ENCODE measurements at places on chromosomes 4 and X. TPM values are rescaled to one million over a fixed set of nuclear protein-coding genes. Genes with fewer than 3 reads are reported as not detected.

GRCh38 chr4:139144161-139144859 lies 32.7 kb downstream of the ELF2 start:
- DNase-seq: no peak

DNA sequence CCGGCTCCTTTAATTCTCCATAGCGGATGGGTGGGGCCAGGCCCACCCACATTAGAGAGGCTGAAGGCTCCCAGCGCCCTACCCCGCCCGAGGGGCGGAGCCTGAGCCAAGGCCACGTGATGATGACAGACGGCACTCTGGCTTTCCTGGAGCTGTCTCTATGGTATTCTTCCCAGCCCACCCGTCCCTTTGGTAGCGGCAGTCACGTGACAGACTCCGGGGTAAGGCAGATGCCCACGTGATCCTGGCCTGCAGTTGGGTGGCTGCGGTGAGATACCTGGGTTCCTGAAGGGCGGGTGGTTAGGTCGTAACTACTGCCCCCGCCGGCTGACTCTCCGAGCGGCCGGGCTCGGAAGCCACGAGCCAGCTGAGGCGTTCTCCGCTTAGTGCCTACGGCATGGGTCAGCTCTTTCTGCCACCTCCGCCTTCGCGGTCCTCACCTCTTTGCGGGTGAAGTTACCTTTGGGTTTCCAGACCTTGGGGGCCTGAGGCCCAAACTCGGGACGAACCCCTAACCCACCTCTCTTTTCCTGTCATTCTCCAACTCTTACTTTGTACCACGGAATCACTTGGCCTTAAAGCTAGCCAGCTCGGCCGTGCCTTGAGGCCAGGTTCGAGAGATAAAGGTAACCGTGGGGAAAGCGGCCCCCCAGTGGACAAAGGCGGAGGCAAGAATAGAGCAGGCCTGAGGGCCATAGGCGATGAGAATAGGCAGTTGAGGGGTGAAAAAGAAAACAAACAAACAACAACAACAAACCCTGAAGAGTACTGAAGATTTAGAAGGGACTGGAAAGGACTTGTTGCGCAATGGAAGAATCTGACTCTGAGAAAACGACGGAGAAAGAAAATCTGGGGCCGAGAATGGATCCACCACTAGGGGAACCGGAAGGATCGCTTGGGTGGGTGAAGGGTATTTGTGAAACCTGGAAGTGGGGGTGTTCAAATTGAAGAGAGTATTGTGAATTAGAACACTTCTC lies at the start of gene RRAGB:
Gene RRAGB (plus strand): TSS at position 229 of the 977 bp plus-strand sequence. CDS start 579 bp downstream, at position 808.
- DNase-seq: peak; percentile 92

GRCh38 chr4:117479673-117480072 lies 394.3 kb upstream of the TRAM1L1 start:
- DNase-seq: no peak

GRCh38 chrX:139158256-139158655 lies 372.3 kb upstream of the F9 start:
- peak; percentile 23 for DNase-seq

- DNase-seq: peak; percentile 60
Observed at GRCh38 chr4:186701273-186701672, 22.4 kb downstream of the FAT1 start.

DNA sequence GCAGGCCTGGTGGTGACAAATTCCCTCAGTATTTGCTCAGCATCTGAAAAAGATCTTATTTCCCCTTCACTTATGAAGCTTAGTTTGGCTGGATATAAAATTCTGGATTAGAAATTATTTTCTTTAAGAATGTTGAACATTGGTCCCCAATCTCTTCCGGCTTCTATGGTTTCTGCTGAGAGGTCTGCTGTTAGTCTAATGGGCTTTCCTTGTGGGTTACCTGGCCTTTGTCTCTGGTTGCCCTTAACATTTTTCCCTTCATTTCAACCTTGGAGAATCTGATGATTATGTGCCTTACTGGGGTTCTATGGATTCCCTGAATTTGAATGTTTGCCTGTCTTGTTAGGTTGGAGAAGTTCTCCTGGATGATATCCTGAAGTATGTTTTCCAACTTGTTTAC lies 17.4 kb upstream of the TMPRSS11F start:
- no peak for DNase-seq

DNA sequence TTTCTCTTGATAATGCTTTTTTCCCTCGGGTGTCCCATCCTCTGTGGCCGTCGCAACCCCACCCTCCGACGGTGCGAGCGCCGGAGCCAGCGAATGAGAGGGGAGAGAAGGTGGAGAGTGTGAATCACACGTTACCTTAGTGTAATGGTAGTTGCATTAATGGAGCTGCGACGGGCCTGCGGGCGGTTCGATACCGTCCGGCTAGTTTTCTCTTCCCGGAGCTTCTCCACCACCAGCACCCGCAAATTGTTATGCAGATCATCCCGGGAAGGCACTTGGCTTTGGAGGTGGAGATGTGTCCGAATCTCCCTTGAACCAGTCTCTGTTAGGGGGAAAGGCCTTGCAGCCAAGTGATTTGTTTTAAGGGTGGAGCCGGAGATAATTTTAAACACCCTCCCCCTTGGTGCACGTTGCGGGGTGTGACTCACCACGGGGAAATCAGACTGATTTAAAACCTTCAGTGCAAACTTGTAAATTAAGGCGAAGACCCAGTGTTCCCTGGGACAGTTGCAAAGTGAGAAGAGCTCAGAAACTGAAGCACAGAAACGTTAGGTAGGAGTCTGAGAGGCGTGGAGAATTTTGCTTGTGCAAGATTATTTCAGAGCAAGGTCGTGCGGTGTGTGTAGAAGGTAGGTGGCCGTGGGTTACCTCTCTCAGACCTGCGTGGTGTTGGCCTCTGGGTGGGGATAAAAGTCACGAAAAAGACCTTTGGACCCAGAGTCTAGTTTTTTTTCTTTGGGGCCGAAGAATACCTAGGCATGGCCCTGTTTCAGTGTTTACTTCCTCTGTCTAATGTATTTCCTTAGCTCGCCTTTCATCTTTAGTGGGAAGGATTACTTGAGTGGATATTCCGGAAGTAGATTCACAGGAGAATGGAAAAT lies 1.3 kb downstream of the AFF1 start:
- DNase-seq: no peak

- DNase-seq: no peak
Observed at GRCh38 chr4:8199594-8200301, 658 bp downstream of the SH3TC1 start.

DNA sequence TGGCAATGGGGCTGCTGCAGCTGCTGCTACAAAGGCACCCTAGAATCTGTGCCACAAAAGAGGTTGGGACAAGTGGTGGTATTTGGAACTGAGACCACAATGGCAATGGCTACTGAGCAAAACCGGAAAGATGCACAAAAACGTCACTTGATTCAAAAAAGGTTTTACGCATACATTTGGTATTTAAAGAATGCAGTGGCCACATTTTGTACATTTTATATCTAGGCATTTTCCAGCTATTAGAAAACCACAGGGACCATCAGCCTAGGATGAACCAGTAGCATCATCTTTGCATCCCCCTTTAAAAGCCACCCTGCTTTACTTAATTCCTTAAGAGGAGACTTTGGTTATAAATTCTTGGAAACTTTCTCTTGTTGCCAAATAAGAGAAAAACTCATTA lies 104.8 kb upstream of the CXCL13 start:
- no peak for DNase-seq

DNA sequence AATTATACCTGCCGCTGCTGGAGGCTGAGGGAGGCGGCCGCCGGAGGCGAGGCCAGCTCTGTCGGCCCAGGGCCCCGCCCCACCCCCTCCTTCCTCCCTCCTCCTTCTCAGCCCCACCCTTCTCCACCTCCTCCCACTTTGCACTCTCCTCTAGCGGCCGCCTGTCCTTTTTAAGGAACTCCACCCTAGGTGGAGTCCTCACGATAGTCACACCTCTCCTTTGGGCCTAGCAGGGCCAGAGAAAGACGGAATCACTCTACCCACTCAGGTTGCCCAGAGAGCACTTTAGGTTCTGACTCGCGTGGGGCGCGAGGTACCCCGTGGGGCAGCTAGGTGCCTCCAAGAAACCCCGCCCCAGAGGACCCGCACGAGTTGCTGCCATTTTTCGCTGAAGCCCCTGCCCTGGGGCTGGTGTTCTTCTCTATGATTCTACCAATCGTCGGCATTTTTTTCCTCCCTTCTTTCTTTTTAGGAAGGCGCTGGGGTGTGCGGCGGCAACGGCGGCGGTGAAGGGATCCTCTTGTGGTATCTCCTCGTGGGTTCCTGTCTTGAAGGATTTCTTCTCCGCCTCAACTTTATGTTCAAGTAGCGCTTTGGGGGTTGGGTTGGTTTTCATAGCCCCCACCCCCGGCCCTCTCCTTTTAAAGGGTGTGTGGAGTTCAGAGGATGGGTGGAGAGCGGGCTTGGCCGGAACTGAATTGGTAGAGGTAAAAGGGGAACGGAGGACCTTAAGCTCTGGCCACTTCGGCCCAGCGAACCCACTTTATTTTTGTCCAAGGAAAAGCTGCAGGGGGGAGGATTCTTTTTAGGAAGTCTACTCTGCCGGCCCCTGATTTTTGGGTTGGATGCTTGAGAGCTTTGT lies at the start of gene KLF8:
Gene KLF8 (plus strand): TSS at position 136 of the 862 bp plus-strand sequence. CDS start 979 bp downstream, outside the sequence.
- peak; percentile 13 for DNase-seq

DNA sequence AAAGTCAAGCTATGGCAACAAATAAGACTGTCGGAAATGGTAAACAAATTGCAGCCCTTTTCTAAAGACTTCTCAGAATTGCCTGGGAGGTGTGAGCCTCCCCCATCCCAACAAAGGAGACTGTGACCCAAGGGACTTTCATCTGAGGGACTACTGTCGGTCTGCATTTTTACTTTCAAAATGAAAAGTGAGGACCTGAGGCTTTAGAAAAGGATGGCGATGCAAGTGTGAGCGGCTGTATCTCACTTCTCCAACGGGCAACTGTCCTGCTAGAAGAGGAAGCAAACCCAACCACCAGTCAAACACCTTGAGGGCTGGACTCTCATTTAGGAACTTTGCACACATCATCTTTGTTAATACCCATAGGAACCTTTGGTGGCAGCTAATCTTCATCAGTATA lies 62.6 kb upstream of the CLNK start:
- DNase-seq: no peak

DNA sequence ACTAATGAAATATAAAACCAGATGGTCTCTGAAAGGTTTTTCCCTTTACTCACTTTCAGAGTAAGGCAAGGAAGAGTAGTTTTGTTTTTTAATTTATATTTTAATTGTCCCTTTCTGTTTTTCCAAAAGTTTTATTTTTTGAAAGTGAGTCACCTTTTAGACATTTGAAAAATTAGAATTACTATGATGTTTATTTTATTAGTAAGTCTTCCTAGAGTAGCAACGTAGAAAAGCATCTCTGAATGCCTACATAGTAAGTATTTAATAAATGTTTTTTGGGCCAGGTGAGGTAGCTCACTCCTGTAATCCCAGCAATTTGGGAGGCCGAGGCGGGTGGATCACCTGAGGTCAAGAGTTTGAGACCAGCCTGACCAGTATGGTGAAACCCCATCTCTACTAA lies 51.1 kb downstream of the TET2 start:
- no peak for DNase-seq

- no peak for DNase-seq
Observed at GRCh38 chr4:103400405-103400804, 202.3 kb upstream of the CENPE start.

DNA sequence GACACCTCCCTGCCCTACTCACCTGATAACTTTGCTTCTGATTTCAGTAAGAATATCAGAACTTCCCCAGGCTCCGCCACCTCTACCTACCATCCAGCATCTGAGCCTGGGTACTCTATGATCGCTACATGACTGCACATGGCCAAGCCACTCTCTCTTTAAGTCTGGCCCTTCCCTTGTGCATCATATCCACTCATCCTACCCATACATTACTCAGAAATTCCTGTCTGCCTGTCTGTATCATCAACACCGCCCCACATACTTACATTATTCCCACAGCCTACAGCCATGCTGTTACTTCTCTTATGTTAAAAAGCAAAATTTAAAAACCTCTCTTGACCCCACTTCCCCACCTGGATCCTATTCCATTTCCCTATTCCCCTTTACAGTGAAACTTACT lies 84.7 kb downstream of the SCD5 start:
- DNase-seq: no peak

DNA sequence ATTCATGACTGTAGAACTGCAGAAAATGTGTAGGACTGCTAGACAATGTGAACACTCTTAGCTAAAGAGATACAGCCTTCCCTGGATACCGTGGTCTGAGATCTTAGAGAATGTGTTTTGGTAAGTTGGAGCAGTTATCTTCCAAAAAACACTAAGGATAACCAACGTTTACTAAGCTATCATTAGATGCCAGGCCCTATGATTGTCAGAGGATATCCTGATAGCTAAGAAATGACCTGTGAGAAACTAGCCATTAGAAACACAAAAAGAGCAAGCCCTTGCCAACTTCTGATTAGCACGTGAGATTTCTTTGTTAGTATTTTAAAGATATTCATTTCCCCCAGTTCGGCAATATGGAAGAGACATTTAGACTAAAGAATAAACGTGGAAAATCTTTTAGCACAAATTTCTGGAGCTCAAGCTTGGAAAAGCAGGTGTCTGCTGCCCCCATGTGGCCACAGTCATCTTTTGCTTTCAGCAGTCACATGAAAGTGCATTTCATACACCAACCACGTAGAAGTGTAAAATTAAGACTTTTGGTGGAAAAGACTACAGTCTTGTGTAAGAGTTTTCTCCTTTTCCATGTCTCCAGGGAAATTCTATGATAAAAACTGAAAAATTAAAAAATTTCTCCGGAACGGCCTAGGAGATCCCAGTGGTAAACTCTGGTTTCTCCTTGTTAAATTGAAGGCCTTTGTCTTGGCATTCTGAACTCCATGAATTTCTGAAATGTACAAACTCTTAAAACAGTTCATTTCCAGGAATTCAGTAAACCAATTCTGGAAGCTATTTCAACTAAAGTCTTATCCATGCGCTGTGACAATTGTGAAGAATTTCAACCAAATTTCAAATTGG lies 136.4 kb downstream of the ZNF674 start:
- peak; percentile 61 for DNase-seq

GRCh38 chrX:28589046-28589445 lies 1.8 kb downstream of the IL1RAPL1 start:
- no peak for DNase-seq

- DNase-seq: no peak
Observed at GRCh38 chrX:54747733-54748393, 50.2 kb downstream of the ITIH6 start.

DNA sequence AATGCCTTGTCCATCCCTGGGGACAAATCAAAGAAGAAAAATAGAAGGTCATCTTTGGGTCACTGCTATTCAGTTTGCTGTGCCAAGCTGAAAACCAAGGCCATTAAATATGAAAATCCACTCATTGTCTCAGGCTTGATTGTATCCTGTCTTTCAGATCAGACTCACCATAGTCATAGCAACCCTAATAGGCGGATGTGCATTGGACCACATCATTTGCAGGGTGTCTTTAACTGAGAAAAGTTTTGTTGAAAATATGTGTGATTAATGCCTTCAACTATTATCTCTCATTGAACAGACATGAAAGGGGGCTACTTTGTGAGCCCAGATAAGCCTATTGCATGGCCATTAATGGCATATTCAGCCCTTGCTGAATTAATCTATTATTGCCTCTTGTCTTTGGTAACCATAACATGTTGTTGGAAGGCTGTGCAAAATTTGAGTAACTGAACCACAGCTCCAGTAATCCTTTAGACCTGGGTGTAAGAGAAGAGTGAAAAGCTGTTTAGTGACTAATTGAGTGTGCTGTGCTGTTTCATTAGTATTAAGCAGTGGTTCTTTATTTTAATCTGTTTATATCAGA lies 453.6 kb upstream of the EPHA5 start:
- no peak for DNase-seq

- DNase-seq: no peak
Observed at GRCh38 chrX:105738162-105738561, 84.2 kb upstream of the NRK start.

SMIM20 gene
- 46.8 TPM for polyA plus RNA-seq

FAM120C gene
- 9.8 TPM for polyA plus RNA-seq

CRMP1 gene
- 61.3 TPM for polyA plus RNA-seq

SH3D19 gene
- 41.0 TPM for polyA plus RNA-seq

GRIPAP1 gene
- polyA plus RNA-seq: 49.1 TPM

NLRP2B gene
- polyA plus RNA-seq: not detected

Measured in right lung (tissue), 10 donors.